Stimulated activated CD4-positive, alpha-beta T cell treated with anti-CD3 and anti-CD28 coated beads, Interleukin-12 subunit alpha, Interleukin-12 subunit beta, amount 100 ng/mL, for 4 hours (primary cell): ENCODE measurements at places on chromosomes 3 and 15.

GRCh38 chr3:43180694-43181093, 74.8 kb upstream of the POMGNT2 start:
- DNase-seq: no peak

- DNase-seq: no peak
These were observed 3.1 kb downstream of the MESP1 start for GRCh38 chr15:89747708-89748682.

DNA sequence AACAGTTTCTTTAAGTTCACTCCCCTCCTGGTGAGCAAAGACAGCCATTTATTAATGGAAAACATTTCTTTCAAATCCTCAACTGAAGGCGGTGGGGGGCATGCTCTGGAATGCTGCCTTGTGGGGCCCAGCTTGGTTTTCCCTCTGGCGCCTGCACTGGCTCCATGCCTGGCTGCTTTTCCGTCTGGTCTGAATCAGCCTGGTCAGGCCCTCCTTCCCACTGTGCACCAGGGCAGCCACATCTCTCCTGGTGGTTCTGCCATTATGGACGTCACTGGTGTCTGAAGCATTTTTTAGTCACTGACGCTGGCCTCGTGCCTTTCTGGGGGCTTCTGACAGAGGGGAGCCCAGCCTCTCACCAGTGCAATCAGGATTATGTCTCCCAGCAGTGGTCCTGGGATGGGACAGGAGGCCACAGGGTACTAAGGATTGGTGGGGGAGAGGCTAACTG, 57.6 kb upstream of the APEH start:
- no peak for DNase-seq

DNA sequence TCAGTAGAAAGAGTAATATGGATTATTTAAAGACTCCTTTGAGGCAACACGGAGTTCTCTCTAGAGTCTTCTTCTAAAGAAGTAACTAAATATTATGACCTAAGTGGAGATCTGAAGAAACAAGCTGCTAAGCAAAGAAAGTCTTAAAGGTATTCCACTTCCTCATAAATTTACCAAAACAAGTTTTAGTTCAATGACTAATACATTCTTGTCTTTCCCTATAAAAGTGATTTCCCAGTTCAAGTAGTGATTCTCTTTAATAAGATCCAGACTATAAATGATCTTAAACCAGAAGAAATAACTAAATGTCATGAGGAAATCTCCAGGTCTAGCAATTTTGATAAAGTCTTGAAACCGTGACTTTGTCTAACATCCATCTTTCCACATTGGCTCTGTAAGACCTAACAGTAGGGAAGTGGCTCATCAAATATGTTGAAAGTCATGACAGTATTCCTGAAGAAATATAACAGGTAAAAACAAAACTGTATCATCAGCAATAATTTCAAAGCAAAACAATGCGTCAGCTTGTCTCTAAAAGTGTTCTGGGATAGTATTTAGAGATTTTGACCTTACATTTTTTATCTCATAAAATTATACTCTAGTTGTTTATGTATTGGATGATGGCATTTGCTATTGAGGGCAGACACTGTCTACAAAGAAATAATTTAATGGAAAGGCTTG, 51.8 kb upstream of the NEDD4 start:
- no peak for DNase-seq

DNA sequence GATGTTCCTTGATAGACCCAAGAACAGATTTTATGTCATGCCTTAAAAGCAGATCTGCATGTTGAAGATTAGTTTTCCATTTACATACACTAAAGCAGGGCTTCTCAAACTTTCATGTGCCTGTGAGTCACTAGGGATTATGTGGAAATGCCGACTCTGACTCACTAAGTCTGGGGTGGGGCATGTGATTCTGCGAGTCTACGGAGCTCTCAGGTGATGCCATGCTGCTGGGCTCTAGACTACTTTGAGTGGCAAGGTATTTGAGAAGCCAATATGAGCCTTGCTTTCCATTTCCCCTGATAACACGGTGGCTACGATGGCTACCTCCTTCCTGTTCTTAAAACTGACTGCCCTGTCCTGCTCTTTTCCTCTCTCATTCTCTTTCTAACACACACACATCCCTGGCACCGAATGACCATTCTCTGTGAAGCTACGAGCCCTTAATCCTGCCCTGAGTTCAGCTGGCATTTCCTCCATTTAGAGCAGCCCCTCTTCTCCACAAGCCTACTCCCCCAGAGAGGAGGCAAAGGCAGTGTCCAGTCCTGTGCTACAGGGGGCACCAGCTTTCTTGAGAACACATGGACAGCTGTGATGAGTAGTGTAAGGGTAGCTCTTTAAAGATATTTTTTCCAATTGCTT, 39.7 kb upstream of the PYGO1 start:
- no peak for DNase-seq

- DNase-seq: no peak
These were observed 1.0 kb downstream of the SNX1 start for GRCh38 chr15:64096668-64097384.

DNA sequence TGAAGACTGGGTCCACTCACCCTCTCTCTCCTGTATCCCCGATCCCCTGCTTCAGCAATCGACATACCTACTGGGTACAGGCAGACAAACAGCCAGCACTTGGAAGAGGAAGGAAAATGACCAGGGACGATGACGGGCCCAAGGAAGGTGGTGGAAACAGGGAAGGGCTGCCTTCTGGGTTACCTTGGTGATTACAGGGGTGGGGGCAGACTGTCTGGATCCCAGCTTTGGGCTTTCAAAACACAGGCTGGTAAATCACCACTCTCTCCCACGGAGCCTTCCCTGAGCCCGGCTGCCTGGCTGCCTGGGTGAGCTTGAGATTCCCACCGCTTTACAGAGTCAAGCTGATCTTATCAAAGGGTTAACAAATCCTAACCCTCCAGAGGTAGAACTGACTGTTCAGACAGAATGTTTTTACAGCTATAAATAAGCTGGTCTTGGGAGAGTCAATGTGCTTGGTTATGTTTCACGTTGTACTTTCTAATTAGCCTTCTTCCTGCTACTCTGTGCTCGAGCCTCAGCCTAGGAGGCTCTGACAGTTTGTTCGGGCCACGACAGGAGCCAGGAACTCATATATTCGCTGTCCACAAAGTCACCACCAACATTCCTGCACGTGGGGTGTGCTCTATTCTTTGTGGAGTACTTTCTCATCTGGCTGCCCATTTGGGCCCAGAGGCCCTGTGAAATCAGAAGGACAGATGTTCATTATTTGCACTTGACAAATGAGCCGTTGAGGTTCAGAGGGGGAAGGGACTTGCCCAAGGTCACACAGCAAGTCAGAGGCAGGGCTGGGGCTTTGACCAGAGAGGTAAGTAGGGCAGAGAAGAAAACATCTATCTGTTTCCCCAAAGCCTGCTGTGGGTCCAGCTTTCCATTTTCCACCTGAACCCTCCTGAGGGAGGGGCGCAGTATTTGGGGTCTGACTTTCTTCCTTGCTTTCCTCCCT, 63.5 kb downstream of the FEM1B start:
- no peak for DNase-seq

DNA sequence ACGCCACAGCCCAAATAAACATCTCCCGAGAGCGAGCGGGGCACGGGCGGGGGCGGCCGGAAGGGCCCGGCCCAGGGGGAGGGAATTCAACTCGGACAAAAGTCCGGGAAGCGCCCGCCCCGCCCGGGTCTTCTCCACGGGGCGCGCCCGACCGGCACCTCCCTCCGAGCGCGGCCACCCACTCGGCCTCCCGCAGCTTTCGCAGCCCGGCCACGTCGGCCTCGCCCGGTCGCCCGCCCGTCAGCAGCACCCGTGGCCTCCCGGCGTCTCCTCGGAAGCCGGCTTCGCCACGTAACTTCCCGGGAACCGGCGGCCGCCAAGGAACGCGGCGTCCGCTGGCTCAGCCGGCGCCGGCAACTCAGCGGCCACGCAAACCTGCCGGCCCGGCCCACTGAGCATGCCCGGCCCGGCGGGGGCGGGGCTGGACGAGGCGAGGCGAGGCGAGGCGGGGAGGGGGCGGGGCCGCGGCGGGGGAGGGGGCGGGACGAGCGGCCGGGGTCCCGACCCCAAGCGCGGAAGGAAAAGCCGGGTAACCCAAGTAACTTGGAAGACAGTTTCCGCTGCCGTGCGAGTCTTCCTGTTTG, at the start of gene TJP1:
Gene TJP1 (minus strand): TSS at position 369 of the 584 bp plus-strand sequence. CDS start 440 bp downstream, outside the sequence.
- DNase-seq: no peak

DNA sequence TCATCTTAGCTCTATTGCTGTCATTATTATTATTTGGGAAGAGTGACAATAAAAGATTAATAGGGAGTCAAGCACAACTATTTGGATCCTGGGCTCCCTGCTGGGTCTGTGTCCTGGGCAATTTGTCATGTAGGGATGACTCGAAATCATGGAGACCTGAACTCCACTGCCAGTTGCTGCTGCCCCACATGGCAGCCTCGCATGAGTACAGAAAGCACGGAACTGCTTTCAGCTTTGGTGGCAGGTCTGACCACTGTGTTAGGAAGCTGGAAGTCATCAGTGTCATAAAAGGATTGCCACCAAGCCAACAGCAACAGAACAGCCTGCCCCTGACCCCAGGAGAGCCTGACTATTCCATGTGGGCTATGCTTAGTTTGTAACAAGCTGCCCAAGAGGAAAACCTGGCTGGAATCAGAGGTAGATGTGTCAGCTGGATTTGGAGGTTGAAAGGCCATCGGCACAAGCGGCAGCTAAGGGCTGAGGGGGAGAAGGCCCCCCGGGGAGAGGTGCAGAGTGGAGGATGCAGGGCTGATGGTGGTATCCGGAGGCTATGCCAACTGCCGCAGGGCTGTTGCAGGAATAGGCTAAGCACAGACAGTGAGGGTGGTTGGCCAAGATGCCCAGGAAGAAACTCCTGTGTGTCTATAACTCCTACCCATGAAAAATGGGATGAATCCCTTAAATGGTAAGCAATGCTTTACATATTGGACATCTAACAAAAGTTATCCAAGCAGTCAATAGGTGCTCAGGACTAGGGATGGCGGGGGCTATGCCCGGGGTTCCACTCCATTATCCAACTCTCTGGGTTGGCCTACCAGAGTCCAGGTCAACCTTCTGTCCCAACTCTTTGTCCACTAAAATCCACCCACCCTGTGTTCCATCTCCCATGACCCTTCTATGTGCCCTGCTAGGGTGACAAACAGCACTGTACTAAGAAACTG, 291.6 kb downstream of the ADAMTS17 start:
- no peak for DNase-seq

DNA sequence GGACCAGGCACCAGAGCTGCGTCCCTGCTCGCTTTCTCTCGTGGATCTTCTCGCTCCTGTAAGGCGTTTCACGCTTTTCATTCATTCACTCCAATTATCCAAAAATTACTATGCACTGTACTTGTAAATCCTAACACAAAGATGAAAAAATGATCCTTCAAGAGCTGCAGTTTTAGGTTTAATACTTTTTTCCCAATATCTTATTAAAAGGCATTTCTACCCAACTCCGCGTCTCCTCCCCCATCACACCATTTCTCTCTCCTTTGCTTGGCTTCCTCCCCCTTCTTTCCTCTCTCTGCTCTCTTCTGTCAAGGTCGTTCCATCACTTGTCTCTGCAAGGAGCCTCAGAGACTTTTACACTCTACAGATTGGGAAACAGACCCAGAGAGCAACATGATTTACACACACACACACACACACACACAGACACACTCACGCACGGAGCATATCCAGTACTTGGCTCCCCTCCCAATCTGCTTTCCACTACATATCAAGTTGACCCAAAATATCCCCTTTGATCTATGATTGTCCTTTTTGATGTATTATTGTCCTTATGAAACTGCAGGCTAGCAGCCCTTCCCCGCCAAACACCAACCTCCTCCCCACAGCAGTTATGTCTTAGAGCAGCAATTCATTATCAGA, 479 bp upstream of the CLDN1 start:
- no peak for DNase-seq

GRCh38 chr15:70505411-70505919, 257.9 kb downstream of the UACA start:
- no peak for DNase-seq

DNA sequence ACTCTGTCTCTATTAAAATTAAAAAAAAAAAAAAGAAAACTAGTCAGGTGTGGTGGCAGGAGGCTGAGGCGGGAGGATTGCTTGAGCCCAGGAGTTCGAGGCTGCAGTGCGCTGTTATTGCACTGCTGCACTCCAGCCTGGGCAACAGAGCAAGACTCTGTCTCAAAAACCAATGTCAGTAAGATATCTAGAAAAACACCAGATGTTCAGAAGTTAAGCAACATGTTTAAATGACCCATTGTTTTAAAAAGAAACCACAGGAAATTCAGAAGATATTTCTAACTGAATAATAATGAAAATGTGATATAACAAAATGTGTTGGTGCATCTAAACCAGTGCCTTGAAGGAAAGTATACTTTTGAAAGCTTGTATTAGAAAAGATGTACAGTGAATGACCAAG, 203.4 kb upstream of the CGNL1 start:
- DNase-seq: no peak

GRCh38 chr15:93860701-93861100, 370.7 kb upstream of the MCTP2 start:
- DNase-seq: no peak

GRCh38 chr3:52299879-52300611, 12.4 kb downstream of the GLYCTK start:
- no peak for DNase-seq

DNA sequence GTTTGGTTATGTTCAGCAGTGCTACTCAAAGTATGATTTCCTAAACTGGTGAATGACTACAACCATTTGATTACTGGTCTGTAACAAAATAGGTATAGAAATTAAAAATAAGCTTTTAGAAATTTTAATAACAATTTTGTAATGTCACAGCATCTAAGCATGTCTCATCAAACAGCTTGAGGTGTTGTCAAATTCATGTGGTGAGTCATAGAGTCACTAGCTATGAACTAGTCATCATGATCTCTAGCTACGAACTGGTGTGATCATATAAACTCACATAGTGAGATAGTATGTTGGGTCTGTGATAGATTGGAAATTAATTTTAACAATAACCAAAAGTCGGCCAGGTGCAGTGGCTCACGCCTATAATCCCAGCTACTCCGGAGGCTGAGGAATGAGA, 213.9 kb upstream of the RBMS3 start:
- no peak for DNase-seq

DNA sequence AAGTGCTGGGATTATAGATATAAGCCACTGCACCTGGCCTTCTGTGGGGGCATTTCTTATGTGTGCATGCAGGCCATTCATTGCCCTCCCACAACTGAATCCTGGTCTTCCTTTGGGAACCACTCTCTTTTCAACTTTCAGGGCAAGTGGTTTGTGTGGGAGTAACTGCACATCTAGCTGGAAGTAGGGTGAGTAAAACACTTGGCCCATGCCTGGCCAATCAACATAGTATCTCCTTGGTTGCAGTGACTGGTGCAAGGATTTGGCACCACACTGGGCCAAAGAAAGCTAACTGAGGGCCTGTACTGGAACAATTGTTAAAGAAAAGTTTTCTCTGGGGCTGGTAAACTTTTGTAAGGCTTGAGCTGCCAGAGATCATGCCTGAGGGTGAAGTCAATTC, 189.2 kb upstream of the FEZF2 start:
- DNase-seq: no peak
